ENCODE measurements at places on chromosomes 5 and 9.

GRCh38 chr9:34267660-34268059, 61.4 kb downstream of the KIF24 start:
- no peak for DNase-seq

DNA sequence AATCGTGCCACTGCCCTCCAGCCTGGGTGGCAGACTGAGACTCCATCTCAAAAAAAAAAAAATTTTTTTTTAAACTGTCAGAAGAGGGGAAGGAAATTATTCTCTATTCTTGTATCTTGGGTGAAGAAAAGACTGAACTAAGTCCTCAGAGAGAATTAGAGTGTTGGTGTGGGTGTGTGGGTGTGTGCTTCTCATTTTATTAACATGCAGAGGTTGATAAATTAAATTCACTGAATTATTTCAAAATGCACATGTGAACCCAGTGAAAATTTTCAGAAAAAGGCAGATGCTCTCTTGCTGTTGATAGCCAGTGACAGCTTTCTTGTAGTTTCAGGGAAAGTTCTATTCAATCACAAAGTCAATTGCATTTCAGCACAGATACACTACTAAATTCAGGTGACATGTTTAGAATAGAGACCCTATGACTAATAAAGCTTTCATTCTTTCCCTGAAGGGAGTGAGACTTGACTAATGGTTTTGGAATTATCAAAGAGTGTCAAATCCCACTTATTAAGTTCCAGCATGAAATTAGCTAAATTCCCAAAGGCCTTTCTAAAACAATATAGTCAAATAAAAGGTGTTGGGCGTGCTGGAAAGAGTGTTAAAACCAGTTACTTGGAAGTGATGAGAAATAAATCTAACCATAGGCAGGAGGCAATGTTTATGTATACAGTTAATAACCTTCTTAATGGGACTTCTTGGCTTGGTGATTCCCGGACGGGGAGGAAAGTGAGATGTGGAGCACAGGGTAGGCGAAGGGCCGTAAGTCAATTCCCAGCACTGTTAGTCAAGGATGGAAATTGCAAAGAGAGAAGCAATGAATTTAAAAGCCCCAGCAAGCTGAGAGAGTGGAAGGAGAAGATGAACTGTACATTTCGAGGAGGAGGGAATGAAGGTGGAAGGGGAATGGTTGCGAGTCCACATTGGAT, 103.2 kb upstream of the SPATA31D4 start:
- DNase-seq, result no peak

GRCh38 chr5:6700685-6701355, 12.4 kb upstream of the TENT4A start:
- DNase-seq, result no peak

DNA sequence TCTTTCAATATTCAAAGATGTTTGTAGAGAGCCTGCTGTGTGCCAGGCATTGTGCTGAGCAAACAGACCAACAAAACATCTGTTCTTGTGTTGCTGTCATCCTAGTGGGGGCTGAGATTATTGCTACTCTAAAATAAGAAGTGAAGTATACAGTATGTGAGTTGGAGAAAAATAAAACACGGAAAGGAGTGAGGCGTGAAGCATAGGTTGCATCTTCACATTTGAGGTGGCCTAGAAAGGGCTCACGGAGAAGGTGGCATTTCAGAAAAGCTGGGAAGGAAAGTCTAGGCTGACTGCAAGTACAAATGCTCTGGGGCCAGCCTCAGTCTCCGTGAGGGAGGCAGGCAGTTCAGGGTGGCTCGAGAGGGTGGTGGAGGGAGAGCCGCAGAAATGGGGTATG, 80.3 kb downstream of the CSNK1A1 start:
- DNase-seq, result no peak

DNA sequence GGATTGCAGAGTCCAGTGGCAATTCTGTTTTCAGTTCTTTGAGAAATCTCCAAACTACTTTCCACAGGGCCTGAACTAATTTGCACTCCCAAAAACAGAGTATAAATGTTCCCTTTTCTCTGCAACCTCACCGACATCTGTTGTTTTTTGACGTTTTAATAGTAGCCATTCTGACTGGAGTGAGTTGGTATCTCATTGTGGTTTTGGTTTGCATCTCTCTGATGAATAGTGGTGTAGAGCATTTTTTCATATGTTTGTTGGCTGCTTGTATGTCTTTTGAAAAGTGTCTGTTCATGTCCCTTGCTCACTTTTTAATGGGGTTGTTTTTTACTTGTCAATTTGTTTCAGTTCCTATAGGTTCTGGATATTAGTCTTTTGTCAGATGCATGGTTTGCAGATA, 72.6 kb downstream of the PALM2AKAP2 start:
- no peak for DNase-seq

DNA sequence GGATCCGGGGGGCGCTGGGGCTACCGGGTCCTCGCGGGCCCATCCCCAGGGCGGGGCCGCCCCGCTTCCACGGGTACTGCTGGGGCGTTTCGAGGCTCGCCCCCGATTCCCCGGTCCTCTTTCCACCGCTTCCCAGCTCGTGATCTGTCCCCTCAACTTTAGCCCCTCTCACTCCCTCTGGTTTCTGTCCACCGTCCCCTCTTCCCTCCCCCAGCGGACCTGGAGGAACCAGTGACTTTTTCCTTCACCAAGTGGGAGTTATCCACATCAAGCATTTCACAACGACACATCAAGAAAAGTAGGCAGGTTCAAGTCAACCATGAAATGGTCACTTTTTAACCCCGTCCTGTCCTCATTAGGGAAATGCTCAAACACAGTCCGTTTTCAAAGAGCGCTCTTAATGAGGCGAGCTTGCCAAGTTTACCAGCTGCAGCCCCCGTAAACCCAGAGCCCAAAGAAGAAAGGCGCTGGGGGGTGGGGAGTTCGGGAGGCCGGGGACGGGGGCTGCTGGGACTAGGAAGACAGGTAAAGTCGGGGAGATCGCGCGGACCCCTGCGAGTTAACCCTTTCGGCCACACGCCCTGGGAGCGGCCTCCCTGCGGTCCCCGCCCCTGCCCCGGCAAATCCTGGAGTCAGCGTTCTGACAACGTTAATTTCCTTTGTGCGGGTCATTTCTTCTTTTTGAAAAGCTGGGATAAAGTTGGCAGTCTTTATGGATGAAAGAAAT, 2.1 kb upstream of the NFIB start:
- DNase-seq, result peak; percentile 12

DNA sequence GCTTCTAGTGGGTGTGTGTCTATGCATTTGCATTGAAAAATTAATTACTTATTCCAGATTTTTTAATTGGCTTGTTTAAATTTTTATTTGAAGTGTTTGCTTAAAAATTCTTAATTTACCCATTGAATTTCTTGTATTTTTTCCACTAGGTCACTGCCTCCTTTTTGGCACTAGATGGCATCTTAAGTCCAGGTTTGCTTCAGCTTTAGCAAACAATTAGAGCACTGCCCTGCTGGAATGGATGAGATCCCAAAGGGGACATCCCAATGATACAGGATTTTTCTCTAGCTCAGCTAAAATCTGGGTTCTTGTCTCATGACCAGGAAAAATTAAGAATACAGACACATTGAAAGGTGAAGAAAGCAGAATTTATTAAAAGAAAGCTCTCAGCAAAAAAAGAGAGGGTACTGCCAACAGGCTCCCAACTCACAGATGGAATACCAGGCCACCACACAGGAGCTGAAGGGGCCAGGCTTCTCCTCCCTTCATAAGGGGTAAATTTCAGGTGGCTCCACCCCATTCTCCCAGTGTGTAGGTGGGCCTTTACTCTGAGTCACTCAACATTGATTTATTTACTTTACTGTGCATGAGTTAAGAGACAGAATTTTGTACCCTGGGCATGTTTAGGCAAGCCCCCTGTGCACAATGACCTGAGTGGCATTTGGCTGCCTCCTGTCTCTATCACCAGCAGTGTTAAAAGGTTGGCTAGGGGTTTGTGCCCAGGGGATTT, 532.4 kb downstream of the ANXA1 start:
- peak; percentile 6 for DNase-seq

DNA sequence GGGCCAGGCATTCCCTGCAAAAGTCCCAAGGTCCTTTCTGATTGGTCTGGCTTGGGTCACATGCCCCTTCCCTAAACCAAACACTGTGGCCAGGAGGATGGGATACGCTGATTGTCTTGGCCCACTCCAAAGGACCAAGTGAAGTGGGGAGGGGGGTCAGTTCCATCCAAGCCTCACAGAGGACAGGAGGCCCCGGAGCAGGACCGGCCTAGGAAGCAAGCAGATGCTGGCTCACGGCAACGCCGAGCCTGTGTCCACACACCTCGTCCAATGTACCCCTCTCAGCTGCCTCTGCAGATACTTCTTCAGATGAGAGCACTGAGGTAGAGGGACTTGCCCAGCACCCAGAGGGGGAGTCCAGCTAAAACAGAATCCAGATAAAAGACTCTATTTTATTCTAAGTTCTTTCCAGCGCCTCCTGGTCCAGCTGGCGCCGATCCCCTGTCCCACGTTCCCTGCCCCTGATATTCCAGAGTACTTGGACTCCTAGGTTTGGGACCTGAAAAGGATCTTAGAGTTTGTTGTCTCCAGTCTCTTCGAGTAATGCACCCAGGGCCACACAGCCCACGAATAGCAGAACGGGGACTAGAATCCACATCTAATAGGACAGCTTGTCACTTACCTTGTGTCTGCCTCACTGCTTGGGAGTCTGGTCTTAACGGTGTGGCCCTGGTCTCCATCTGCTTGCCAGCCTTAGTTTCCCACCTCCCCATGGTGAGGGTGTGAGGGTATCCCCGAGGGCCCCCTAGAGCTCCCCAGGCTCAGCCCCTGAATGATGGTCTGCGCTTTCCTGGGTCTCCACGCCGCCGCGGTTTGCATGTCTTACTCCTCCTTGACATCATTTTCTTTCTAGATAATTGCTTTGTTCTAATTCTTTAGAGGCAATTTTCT, 72.4 kb upstream of the UNC5A start:
- DNase-seq, result no peak

DNA sequence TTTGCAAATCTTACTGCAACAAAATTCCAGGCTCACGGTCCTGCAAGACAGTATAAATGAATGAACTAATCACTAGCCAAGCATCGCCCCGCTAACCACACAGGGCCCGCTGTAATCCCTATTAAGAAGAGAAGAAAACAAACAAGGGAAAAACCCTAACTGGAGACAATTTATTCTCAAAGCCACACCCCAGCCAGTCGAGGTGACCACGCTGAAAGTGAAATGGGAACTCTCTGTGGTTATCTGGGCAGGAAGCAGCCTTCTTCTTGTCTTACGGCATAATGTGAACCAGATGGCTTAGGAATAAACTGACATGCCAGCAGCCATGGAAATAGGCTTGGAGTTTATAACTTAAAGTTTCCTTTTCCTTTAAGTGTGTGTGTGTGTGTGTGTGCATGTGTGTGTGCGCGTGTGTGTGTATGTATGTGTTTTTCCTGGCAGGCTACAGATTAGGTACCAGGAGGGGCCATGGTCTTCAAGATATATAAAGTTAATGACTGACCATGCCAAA, 120.2 kb downstream of the SEMA6A start:
- peak; percentile 88 for DNase-seq

GRCh38 chr5:58933891-58934628, 351.2 kb downstream of the RAB3C start:
- DNase-seq, result no peak

- DNase-seq, result no peak
Observed at GRCh38 chr5:98935206-98935605, 6.4 kb upstream of the CHD1 start.

DNA sequence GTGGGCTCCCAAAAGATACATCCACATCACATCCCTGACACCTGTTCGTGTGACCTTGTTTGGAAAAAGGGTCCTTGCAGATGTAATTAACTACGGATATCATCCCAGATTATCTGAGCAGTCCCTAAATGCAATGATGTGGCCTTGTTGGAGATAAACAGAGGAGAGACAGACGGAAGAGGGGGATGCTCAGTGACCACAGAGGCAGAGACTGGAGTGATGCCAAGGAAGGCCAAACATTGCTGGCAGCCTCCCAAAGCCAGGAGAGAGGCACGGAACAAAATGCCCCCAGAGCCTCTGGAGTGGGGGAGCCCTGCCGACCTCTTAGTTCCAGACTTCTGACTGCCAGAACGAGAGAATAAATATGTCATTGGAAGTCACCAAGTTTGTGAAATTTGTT, 15.0 kb upstream of the VAV2 start:
- no peak for DNase-seq

DNA sequence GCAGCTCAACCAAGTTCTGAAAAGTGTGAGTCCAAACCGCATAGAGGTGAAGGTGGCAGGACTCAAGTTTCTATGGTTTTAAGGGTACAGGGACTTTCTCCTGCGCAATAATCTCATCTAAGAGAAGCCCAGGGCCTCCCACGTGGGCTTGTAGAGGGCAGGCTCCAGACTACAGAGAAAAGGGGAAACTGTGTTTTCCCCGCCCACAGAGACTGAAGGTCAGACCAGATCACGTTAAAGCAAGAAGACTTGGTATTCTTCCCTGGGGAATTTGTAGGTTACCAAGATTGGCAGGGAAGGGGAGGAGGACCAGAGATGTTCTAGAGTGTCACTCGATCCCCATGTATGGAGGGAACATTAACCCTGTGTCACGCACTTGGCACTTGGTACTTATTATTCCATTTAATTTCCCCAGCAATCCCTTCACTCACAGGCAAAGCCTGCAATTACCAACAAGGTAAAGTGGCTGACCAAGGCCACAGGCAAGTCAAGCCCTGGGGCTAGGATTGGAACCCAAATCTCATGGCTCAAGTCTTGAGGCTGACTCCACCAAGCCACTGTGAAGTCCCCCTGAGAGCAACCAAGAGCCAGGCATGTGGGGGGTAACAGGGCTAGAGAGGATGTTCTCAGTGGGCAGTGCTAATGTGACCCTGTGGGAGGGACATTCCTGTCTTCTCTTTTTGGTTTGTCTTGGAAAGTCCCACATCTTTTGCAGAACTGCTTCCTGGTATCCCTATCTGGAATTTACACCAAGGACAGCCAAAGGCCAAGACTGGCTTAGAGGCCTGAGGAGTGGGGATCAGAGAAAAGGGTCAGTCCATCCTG, 18.3 kb upstream of the NEK6 start:
- no peak for DNase-seq

DNA sequence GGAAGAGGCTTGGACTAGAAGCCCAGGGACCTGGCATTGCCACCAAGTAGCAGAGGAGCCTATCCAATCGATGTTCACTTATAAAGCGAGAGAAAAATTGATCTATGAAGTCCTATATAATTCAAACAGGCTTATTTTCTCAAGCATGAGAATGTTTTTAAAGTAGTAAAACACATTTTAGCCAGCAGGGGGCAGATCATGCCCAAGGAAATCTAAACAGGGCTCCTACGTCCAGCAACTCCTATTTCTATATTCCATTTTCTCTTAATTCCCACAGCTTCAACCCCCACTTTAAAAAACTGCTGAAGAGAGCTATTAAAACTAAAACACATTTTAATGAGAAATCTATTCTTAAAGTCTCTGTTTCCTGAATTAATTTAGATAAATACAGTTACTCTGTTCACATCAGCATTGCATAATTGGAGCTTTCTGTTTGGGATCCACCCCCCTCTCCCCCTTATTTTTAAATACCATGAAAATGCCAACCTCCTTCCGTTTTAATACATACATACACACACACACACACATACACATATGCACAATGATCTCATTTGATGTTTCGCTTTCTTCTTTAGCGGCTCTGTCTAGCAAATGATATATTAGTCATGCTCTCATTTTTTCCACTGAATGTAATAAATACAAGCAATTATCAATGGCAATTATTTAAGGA, 144.9 kb downstream of the MYO10 start:
- peak; percentile 69 for DNase-seq

- DNase-seq, result no peak
Observed at GRCh38 chr9:682633-683508, 158.6 kb upstream of the DMRT1 start.

- DNase-seq, result no peak
Observed at GRCh38 chr9:22005021-22005701, 3.9 kb downstream of the CDKN2B start.
